Thoracic aorta (tissue), 2 donors: ENCODE measurements at places on chromosomes 3 and 15.

- no peak for DNase-seq
These were observed 15.2 kb upstream of the EXOG start for GRCh38 chr3:38480930-38481329.

- no peak for DNase-seq
These were observed 110.7 kb upstream of the CTDSPL start for GRCh38 chr3:37751016-37751415.

DNA sequence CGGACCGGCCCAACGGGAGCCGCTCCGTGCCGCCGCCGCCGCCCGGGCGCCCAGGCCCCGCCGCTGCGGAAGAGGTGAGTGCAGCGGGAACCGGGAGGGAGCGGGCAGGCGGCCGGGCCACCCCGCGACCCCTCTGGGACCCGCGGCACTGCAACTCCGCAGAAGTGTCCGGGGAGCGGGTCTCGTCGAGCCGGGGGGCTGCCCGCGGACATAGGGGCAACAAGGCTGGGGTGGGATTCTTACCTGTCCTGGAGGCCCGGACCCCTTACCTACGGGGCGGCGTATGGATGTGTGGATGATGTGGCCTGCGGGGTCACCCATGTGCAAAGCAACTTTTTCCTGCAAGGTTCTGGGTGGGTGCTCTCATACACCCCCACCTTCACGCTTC, 361 bp downstream of the SEMA3F start:
- no peak for DNase-seq

- no peak for DNase-seq
These were observed 8.2 kb downstream of the SLC6A6 start for GRCh38 chr3:14410503-14411165.

DNA sequence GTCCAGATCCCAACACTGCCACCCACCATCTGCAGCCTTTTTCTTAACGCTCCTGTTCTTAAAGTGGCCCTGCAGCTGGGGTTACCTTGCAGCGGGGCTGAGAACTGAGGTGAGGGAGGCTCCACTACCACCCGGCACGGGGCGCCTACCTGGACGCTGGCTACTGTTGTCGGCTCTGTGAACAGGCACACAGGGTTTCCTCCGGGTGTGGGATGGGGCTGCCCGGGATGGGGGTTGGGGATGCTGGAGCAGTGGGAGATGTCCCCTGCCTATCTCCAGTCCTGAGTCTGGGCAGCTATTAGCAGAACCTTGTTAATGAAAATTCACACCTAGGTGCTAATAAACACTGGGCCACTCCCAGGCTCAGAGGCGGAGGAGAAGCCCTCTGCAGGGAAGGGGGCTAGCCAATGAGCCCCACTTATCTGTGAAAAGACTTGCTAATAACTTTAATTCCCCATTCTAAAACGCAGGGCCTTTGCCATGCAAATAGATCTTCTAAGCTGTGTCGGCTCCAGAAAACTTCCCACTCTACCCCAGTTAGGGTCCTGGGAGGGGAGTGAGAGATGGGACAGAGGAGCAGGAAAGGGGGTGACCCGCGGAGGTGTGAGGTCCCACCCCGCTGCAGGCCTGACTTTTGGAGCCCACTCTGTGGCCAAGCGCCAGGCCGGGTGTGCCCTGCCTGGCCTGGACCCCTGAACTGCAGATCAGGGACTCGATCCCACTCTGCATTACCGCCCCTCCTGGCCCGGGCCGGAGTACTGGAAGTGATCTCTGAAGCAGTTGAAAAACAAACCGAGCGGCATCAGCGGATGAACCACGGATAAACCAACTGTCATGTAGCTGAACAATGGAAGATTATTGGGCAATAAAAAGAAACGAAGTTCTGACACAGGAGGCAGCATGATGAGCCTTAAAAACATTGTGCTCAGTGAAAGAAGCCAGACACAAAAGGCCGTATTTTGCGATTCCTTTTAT, 3.1 kb downstream of the MESP1 start:
- DNase-seq, result no peak

DNA sequence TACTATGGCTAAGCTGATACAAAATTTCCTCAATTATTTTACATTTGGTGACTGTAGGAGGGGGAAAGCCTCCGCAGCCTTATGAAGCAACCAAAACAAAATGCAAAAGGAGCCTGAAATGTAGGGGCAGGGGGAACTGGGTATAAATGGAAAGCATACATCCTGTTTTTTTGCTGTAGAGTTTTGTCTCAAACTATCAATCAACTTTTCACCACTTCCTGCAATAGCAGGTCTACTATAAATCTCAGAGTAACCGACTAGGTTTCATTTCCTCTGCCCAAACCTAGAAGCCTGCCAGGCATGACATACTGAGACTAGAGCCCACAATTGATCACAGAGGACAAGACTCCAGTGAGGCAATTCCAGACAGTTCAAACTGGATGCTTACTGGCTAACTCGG, 91.3 kb downstream of the SHQ1 start:
- DNase-seq, result no peak

DNA sequence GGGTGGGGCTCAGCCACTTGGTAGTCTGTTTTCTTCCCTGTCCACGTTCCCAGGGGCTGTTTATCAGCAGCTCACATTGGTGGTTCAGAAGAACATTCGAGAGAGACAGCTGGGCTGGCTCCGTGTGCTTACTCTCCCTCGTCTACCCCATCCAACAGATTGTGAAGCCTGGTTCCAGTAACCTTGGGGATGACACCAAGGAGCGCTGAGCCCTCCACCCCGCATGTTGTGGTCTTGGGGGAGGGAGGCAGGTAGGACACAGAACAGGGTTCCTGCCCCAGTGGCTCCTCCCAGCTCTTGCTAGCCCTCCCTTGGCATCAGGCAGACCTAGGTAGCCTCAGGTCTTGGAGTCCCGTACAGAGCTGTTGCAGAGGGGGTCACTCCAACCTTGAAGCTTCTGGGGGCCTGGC, 33.1 kb downstream of the KLF13 start:
- no peak for DNase-seq

DNA sequence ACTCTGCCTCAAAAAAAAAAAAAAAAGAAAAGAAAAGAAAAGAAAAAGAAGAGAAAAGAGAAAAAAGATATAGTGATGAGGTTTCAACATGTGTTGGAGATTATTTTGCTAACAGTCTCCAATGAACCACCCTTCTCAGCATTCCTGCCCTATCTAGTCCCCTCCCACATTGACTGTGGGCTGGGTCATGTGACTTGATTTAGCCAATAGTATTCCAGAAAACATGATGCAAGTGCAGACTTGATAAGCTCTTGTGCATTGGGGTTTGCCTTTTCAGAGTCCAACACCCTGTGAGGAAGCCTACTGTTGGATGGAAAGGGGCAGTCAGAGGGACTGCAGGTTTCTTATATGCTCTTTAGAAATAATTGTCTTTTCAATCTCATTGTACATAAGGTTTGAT, 37.8 kb upstream of the MED12L start:
- no peak for DNase-seq

DNA sequence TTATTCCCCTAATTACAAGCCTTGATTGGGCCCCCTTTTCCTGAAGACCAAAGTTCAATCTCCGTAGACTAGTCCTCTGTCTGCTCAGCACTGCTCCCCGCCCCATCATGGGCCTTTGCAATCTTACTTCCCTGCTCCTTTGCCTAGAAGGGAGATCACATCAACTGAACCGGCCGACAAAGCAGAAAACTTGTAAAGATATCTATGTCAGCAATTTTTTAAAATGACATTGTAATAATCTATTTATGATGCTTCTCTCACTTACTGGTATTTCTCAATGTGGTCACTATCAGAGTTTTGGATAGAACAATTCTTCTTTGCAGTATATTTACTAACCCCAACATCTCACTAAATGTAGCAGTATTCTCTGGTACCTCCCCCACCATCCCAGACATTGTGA, 17.3 kb downstream of the ANAPC13 start:
- no peak for DNase-seq

GRCh38 chr3:140096037-140096436, 161.1 kb downstream of the CLSTN2 start:
- no peak for DNase-seq

DNA sequence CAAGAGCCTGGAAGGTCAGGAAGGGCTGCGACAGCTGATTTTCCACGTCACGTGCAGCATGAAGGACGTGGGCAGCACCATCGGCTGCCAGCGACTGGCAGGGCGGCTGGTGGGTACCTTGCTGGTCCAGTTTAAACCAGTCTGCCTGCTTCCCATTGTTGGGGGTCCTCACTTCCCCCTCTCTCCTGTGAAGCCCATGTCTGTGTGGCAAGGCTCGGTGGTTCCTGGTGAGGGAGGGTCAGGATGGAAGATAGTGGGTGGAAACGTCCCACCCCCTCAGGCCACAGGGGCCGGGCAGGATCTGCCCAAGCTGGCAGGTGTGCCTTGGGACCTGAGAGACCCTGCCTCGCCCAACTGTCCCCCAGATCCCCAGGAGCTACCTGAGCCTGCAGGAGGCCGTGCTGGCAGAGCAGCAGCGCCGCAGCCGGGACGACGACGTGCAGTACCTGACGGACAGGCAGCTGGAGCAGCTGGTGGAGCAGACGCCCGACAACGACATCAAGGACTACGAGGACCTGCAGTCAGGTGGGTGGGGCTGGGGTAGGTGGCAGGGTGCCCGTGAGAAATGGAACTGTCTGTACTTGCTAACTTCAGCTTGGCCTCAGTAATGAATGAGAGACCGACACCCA, 108.2 kb downstream of the LRRK1 start:
- DNase-seq, result no peak

DNA sequence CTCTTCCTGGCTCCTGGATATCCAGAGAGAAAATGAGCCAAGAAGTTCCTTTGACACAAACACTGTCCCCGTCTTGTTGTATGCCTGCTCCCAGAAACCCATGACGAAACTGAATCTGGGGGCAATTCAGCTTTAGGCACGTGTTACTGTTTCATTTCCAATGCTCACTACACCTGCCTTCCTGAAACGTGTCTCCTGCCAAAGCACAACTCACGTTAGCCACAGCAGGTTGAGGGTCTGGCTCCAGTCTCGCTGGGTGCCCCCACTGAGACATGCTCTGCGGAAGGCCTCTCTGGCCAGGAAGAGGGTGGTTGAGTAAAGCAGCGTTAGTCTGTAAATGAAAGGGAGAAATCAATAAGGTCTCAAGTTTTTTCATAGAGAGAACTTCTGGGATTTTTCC, 6.7 kb downstream of the RFT1 start:
- no peak for DNase-seq

- no peak for DNase-seq
These were observed 32.4 kb downstream of the POC1A start for GRCh38 chr3:52121813-52122212.

- no peak for DNase-seq
These were observed at the start of gene UTS2B for GRCh38 chr3:191329654-191330529. TSS of gene UTS2B (minus strand) at chr3:191330526. CDS start at chr3:191282189, 48,337 bp downstream.

- DNase-seq, result no peak
These were observed 621.7 kb upstream of the AGTR1 start for GRCh38 chr3:148075771-148076716.

- DNase-seq, result no peak
These were observed 177.5 kb downstream of the STT3B start for GRCh38 chr3:31710123-31710803.

DNA sequence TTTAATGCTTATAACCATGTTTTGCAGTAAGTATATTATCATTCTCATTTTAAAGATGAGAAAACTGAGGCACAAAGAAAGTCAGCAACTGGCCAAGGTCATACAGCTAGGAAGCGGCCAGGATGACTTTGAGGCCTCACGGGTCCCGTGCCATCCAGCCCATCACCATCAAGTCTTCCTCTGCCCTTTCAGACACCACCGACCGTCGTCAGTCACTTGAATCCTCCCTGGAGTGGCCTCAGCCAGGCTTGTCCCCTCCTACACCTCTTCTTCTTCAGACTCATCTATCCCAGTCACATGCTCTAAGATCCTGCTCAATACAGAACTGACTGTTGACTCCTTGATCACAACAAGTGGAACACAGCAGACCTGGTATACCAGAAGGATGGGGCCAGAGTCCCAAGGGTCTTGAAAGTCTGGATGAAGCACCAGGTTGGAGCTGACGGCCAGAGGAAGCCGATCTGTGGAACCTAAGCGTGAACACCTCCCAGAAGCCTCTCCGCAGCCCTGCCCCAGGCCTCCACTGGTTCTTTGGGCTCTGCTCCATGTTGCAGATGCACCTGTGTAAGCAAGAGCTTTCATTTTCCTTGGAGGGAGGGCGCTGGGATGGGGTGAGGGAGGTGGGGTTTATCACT, 22.1 kb downstream of the ITGA11 start:
- no peak for DNase-seq

GRCh38 chr3:42702066-42702951, at the start of gene HHATL:
TSS of gene HHATL (minus strand) at chr3:42702798. CDS start at chr3:42700826, 1,972 bp downstream.
- DNase-seq, result no peak

DNA sequence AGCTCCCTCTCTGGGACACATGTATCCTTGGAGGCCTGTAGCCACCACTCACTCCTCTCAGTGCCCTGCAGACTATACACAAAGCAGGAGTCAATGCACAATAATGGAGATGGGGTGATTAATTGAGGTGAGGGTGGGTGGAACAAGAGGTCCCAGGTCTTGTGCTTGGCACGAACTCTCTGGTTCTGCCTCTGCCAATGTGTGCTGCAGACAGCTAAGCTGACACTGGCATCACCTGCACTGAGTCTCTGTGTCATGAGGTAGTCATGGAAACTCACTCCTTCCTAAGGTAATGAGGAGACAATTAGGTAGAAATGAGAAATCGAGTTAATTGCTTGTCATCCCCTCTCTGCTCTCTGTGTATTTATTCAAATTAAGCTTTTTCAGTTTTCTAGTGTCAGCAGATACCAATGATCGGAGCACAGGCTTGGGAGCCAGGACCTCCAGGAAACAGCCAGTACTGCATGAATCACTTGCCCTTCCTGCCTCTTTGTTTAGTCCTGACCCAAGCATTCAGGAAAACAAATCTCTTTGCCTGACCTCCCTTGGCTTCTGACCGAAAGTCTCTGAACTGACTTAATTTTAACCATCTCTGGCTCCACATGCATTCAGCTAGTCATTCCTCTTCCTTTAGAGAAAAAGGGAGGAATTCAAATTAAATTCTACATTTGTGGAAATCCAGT, 56.7 kb downstream of the DRD3 start:
- DNase-seq, result no peak

- no peak for DNase-seq
These were observed 347.1 kb upstream of the NR2E3 start for GRCh38 chr15:71463156-71463665.

DNA sequence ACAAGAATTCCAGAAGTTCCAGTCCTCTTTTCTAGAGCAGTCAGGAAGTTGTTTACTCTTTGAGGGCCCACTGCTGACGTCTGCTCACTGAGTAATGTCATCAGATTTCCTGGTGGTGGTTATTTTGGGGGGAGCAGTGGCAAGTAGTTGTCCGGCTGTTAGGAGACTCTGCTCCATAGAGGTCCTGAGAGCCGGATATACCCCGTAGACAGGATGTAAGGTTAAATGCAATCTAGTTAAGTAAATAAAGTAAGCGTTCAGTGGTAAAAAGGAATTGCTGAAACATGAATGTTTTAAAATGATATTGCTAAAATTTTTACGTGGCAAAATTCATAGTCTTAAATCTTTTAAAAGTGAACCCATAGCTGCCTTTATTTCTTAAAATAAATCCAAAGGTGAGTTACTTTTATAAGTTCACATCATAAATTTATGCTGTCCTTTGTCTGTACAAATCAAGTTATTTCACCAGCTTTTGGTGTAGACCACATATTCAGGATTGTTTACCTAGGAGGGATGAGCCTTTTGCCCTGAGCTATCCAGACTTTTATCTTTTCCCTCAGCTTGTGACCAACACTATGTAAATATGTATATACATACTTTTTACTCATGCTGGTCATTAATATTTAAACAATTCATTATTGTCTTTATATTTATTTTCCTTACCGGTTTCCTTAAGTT, 65.8 kb downstream of the PDE8A start:
- no peak for DNase-seq

GRCh38 chr3:60301142-60301541, 950.1 kb downstream of the FHIT start:
- no peak for DNase-seq
